Stimulated activated CD4-positive, alpha-beta T cell treated with anti-CD3 and anti-CD28 coated beads, Interleukin-4, amount 100 ng/mL, for 48 hours (primary cell): ENCODE measurements at places on chromosomes 12 and 14.

DNA sequence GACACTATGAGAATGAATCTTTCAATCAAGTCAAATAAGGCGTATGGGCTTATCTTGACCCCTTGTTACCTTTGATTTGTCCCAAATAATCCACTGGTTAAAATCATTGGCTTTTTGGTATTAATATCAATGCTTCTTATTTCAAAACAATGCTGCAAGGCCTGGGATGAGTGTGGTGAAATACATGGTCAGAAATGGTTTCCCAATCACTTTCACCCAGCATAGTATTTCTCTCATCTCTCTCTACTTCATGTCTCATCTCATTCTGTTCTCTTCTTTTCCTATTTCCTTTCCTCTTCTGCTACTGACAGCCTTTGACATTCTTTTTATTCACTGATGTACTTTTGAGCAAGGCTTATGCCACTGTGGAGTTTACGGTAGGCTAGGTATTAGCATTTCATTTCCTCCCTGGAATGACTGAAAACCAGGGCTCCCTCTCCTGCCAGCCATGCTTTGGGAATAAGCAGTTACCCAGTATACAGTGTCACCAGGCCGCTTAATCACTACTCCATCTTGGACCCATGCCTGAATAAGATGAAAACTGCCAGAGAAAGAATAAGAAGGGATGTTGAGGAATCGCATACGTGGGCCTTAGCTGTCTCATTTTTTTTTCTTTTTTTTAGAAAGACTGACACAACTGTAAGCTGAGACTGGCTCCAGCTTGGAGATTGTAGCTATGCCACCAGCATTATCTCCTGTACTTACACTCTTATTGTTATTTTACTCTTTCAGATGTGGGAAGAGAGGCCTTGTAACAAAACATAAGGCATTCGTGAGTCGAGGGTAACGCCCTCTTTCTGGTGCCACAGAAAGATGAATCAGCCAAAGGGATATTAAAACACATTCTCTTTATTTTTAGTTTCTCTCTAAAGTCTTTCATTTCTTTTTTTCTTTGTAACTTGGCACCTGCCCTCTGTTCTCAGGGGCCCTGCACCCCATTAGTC is 53.5 kb downstream of the IGF1 start:
- DNase-seq: no peak

DNA sequence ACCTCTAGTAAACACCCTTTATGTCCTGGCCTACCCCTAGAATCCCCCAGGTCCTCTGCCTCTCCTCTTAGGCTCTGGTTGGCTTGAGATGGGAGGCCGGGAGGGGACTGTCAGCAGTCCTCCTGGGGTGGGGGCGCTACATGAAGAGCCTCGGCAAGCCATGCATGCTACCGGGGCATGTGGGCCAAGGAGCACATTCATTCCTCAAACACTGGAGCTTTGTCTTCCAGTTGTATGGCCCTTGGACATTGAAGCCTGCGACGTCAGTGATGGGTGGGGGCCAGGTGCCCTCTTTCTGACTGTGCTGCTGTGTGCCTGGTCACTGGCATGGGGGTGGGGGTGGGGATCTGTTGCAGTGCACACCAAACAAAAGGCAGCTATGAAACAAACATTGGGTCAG is 15.8 kb upstream of the CELA1 start:
- DNase-seq: no peak

GRCh38 chr12:95201056-95201670 is 16.1 kb downstream of the FGD6 start:
- DNase-seq: no peak

GRCh38 chr12:108729612-108730364 is 1.5 kb downstream of the CORO1C start:
- DNase-seq: no peak

DNA sequence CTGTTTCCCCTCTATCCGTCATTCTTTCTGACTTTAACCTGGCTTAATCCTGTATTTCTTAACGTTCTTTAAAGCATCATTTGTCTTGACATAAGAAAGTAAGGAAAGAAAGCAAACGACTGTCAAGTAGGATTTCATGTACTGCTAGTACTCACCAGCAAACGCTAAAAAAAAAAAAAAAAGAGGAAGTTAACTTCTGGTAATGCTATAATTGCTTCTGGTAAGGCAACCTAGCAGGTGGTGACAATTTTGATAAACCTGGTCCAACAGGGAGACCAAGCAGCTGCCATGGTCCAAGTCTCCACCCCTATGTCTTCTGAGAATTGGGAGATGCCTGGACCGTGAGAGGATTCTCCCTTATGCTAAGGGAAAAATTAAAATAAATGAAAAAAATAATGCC is 306.6 kb downstream of the DAD1 start:
- DNase-seq: no peak

- DNase-seq: no peak
Measured at GRCh38 chr14:72678356-72678755, 215.5 kb downstream of the DPF3 start.

DNA sequence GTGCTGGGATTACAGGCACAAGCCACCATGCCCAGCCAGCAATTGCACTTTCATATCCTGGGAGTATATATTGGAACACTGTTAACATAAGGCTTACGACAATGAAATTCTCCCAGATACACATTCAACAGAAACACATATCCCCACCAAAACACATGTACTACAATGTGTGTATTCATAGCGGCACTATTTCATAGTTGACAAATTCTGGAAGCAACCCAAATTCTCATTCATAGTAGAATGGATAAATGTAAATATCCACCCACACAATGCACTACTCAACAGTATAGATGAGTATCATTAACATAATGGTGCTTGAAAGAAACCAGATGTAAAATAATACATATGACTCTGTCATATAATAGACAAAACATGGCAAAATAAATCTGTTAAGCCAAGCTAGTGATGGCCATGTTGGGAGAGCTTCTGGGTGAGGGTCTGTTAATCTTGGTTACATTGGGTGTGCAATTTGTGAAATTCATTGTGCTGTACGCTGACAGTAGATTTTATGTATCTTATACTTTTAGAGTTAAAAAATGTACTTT is 2.6 kb upstream of the DNAAF2 start:
- DNase-seq: no peak

- DNase-seq: no peak
Measured at GRCh38 chr12:130266751-130267150, 70.9 kb upstream of the PIWIL1 start.

DNA sequence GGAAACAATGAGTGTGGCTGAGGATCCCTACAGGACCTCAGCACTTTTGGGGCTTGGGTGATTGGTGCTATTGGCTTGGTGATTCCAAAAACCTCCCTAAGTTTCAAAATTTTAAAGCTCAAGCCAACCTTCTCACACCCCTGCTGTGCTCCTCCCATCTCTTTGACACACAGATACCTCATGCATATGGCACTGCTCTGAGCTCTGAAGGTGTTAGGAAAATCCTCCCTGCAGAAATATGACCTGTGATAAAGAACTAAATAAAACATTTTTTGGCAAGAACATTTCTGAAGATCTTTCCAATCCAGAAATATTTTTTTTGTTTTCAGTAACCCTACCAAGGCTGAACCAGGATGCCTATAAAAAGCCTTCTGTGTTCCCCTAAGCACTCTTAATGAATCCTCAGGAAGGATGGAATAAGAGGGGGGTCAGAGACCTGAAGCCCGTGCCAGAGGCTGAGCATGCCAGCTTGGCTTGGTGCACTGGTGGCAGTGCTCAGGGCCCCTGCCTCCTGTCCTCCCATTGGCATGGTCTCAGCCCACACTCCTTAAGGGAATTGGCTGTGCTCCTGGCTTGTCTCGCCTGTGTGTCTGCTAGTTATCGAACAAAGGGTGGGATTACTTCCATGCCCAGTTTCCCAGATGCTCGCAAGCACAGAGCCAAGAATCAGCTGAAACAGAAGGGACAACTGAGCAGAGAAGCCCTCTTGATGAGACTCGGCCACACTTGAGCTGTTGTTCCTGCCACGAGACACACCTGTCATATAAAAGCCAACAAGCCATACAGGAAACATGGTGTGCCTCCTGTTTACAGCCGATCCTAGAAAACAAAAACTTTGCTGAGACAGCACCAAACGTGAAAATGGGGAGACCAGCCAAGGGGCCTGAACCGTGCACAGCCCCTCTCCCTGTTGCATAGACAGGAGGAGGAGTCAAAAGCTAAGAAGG is 132.7 kb upstream of the EEA1 start:
- DNase-seq: no peak

DNA sequence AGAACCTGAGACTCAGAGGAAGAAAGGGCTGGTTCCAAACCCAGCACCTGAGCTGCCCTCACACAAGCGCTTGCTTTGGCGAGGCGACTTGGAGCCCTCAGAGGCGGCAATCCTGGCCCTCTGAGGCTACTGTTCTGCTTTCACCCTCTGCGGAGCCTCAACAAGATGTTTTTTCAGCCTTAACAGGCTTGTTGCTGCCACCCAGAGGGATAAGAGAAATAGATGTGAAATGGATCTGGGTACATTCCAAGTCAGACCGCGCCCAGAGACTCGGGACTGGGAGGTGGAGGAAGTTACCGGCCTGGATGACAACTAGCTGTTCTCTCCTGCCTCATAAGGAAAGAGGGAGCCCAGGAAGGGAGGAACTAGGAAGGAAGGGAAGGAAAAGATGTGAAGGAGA is 89.6 kb downstream of the TTC7B start:
- DNase-seq: no peak

DNA sequence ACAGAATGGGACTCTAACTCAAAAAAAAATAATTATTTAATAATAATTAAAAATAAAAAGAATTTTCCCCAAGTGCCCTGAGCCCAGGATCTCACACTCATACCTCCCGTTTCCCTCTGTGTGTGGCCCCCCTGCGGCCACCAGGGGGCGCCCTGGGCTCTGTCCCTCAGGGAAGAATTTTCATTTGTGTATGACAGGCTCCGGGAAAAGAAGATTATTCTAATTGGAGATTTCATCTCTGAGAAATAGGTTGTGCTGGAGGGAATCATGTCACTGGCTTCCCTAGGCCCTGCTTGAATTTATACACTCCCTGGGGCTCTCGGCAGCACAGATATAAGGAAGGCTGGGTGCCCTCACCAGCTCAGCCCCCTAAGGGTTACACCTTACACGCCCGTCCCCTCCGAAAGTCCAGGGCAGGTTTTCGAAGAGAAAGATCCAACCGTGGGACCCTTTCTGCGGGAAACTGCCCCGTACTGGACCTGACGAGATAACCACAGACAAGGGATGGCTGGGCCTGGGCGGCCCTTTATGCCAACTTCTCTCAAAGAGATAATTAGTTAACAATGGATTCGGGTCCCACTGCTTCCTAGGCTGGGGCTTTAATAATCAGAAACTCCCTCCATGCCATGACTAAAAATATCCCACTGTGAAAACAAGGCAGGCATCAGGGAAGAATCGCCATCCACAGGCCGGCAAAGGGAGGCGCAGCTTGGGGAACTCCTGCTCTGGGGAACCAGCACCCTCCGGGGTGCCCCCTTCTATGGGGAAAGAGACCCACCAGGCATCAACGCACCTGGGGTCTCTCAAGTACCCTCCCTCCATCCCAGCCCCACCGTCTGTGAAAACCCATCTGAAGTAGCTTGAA is 80.7 kb downstream of the KDM2B start:
- DNase-seq: peak; percentile 67

- no peak for DNase-seq
Measured at GRCh38 chr12:2353281-2353680, 300.5 kb downstream of the CACNA1C start.

DNA sequence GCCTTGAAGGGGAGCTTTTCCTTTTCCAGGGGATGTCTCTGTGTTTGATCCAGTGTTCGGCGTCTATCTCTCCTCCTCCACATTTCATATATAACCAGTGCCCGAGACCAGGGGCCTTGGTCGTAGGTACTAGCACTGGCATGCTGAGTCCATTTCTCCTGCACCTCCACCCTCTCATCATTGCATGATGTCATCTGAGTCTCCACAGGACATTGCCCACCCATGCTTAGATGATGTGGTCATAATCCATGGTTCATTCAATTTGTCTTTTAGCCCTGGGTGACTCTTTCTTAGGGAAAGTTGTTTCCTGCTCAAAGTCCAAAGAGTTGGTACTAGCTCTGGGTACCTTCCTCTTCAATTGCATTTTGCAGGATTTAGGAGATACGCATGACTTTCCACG is 328.1 kb downstream of the BCL11B start:
- DNase-seq: no peak

DNA sequence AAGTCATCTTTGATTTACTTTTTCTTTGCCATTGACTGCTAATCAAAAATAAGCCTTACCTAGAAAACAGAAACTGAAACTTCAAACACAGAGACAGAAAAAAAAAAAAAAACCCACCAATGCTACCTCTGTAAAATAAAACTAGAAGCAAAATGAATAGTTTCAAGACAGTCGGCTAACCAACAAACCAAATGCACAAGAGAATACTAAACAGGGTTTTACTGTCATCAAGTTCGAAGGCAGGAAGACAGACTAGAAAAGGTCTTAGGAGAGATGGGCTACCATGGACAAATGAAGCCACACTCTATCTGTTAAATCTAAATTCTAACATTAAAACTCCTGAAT is 59.5 kb downstream of the SEL1L start:
- DNase-seq: no peak
